ENCODE measurements at places on chromosomes 16 and 17.
A peak's percentile ranks its signal among the peaks of the same experiment; 100 is the strongest.

DNA sequence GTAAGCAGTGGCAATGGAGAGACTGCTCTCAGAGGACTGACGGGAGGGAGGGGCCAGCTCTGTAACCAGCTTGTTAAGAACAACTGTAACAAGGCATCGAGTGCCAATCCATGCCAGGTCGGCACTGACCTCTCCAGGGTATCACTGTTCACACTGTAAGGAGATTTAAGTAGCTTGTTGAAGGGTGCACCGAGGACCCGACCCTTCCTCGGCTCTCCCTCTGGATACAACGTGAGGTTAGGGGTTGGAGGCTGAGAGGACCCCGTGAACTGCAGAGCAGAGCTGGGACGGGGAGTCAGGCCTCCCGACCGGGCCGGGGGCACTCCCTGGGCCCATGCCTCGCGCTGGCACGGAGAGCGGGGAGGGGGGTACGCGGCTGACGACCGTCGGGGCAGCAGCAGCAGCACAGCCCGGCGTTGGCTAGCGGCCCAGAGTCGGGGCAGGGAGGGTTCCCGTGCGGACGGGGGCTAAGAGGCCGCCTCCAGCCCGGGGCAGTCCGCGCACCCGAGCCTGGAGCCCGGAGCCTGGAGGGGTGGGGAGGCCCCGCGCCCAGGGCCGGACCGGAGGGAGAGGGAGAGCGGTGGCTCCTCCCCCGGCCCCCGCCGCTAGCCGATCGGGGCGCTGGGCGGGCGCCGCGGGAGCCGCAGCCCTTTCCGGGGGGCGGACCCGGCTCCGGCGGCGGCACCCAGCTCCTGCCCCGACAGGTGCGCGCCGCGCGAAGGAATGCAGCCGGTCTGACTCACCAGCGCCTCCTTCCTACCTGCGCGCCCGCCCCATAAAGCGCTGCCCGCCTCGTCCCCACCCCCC lies at the start of gene ITGB4:
Gene ITGB4, plus strand, starts transcription at position 804 of the 807 bp plus-strand sequence. CDS start 3,245 bp downstream, outside the sequence.
- DNase-seq = no peak

GRCh38 chr16:79811541-79811940 lies 211.0 kb upstream of the MAF start:
- no peak for DNase-seq

- no peak for DNase-seq
Observed at GRCh38 chr16:3174618-3175148, 13.3 kb upstream of the OR1F1 start.

- no peak for DNase-seq
Observed at GRCh38 chr16:81831722-81832126, 52.6 kb downstream of the PLCG2 start.

DNA sequence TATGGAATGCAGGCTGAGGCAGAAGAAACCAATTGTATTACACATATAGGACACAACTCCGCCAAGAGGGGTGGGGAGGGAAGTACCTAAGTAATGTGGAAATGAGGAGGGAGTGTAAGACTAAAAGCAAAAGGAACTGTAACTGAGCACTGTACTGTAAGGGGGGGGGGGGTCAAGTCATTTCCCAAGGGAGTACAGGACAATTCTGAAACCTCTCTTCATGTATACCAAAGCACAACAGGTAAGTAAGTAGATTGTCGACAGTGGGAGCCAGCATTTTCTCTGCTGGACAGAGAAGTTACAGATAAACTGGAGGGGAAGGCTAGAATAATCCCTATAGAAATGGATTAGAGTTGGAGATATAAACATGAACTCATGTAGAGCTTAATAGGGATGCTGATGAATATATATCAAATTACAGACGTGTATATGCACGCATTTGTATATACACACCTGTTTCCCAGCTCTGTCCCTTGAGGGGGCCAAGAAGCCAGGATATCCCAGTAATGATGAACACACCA lies 6.4 kb downstream of the USP22 start:
- no peak for DNase-seq

DNA sequence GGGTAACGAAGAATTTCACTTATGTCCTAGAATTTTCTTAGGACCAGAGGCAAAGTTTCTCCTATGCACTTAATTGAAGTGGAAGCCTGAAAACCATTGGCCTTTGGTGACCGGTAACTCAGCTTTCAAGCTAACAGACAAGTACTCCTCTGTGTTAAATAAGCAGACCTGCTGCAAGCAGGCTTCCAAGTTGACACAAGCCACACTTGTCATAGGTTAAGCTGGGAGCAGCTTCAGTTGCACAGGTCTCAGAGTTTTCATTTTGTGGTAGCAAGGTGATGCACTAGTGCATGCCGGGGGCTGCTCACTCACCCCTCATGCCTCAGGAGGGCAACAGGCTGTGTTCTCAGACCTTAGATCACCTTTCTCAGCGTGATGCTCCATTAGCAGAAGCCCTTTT lies 399.9 kb downstream of the UTP18 start:
- DNase-seq = no peak

DNA sequence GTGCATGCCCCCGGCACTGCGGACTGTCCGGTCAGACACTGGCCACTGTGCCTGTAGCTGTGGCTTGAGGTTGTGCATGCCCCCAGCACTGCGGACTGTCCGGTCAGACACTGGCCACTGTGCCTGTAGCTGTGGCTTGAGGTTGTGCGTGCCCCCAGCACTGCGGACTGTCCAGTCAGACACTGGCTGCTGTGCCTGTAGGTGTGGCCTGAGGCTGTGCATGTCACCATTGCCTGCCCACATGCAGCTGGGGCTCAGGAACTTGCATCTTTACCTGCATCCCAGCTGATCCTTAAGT lies 5.2 kb downstream of the MTHFSD start:
- no peak for DNase-seq

DNA sequence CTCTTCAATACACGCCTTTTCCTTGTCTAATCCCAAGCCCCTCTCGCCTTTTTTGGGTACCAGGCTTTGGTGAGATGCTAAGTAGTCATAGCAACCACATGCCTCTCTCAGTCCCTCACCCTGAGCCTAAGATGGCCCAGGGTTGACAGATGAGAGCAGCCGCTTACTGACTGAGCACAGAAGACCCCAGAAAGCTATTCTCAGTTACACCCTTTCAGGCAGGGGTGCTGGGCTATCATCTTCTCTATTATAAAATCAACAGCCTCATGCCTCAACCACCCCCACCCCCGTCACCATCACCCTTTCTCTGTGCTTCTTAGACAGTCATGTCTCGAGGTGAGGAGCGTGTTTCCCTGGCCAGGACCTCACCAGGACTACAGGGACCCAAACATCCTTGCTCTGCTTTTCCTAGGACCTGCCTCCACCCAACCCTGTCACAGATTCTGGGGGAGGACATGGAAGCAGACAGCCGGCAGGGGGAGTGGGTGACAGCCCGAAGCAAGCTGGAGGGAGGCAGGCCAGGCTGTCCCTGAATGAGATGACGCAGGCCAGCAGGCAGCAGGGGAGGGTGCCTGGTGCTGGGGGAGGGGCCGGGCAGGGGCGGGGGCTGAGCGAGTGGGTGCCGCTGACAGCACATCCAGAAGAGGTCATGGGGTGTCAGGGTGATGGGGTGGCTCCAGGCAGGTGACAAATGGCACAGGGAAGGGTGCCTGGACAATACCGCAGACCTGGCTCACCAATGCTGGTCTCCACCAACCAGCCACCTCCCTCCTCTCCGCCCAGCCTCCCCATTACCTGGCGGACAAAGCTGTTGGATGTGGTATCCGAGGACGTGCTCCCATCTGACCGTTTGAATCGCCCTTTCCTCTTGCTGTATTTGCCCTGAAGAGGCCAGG lies 3.1 kb downstream of the CACNB1 start:
- DNase-seq = peak; percentile 54

DNA sequence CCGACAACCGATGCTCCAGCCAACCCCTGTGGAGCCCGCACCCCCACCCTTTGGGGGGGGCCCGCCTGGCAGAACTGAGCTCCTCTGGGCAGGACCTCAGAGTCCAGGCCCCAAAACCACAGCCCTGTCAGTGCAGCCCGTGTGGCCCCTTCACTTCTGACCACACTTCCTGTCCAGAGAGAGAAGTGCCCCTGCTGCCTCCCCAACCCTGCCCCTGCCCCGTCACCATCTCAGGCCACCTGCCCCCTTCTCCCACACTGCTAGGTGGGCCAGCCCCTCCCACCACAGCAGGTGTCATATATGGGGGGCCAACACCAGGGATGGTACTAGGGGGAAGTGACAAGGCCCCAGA lies 17.9 kb downstream of the NGFR start:
- no peak for DNase-seq

DNA sequence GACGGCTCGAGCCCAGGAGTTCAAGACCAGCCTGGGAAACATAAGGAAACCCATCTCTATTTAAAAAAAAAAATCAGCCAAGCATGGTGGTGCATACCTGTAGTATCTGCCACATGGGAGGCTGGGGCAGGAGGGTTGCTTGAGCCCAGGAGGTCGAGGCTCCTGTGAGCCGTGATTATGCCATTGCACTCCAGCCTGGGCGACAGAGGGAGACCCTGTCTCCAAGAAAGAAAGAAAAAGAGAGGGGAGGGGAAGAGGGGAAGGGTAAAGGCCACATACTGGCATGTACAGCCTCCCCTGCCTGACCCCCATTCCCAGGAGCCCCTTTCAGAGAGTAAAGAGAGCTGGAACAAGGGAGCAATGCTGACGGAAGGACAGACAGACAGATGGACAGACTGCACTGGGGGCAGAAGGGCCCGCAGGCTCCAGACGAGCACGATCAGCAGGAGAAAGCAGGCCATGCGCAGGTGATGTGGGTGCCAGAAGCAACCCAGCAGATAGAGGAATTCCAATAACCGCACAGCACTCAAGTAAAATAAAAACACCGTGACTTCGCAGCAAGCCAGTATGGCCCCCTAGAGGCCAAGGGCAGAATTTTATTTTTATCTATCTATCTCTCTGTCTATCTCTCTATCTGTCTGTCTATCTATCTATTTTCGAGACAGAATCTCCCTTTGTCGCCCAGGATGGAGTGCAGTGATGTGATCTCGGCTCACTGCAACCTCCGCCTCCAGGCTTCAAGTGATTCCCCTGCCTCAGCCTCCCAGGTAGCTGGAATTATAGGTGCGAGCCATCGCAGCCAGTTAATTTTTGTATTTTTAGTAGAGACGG lies 27.1 kb upstream of the SNN start:
- DNase-seq = no peak

GRCh38 chr16:29974291-29975133 lies 844 bp downstream of the TAOK2 start:
- DNase-seq = peak; percentile 24

- no peak for DNase-seq
Observed at GRCh38 chr16:86380030-86380429, 130.3 kb upstream of the FOXF1 start.

GRCh38 chr17:80047176-80047575 lies 10.7 kb downstream of the CCDC40 start:
- DNase-seq = no peak
